Endodermal cell (in vitro differentiated cells): ENCODE measurements at places on chromosomes 5 and 9. TPM values are rescaled to one million over a fixed set of nuclear protein-coding genes. Genes with fewer than 3 reads are reported as not detected.

The KIF4B gene
- 0.15 to 0.21 TPM (median 0.18 TPM) in 3 replicates for total RNA-seq

The GIN1 gene
- total RNA-seq = 5.3 and 7.0 TPM in 2 replicates

The DOCK2 gene
- 1.7 to 3.5 TPM (median 2.6 TPM) in 3 replicates for total RNA-seq

The CER1 gene
- 2,562 and 3,326 TPM in 2 replicates for total RNA-seq

The NOXA1 gene
- 5.9 to 6.6 TPM (median 6.0 TPM) in 3 replicates for total RNA-seq

The GNE gene
- total RNA-seq = 5.6 to 5.8 TPM (median 5.6 TPM) in 3 replicates

The TAF7 gene
- total RNA-seq = 99.0 and 102 TPM in 2 replicates

The SH3PXD2B gene
- total RNA-seq = 57.1 and 62.2 TPM in 2 replicates

The SYK gene
- total RNA-seq = 1.4 to 6.0 TPM (median 3.1 TPM) in 3 replicates

The PCA3 gene
- not detected in 3 replicates for total RNA-seq

The ADCY2 gene
- total RNA-seq = 62.3 to 84.5 TPM (median 63.2 TPM) in 3 replicates

The VLDLR gene
- 36.0 and 38.7 TPM in 2 replicates for total RNA-seq

The SOHLH1 gene
- not detected in 3 replicates for total RNA-seq

The PCDHB2 gene
- total RNA-seq = 27.6 and 28.4 TPM in 2 replicates

The PRKAA1 gene
- total RNA-seq = 43.2 to 54.1 TPM (median 50.4 TPM) in 3 replicates

The LTC4S gene
- total RNA-seq = 4.8 and 6.3 TPM in 2 replicates

The ELOVL7 gene
- total RNA-seq = 3.5 and 5.1 TPM in 2 replicates
